Hypothalamus (tissue), 51 donors: ENCODE measurements at places on chromosomes 12 and 14.

- DNase-seq: no peak
These were observed 5.9 kb downstream of the CIPC start for GRCh38 chr14:77103951-77104350.

GRCh38 chr14:76261371-76261811, 109.7 kb downstream of the GPATCH2L start:
- no peak for DNase-seq

DNA sequence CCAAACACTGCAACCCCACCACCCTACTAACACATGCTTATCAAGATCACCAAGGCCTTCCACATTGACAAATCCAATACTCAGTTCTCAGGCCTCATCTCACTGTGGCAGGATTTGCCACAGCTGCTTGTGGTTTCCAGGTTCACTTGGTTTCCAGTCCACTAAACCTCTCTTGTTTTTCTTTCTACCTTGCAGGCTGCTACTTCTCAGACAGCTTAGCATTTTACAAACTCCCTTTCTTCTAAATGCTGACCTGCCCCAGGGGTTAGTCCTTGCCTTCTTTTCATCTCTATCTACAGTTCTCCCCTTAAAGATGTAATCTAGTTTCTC, 84.1 kb downstream of the BCAT1 start:
- no peak for DNase-seq

- DNase-seq: no peak
These were observed 2.0 kb upstream of the TBX5 start for GRCh38 chr12:114407842-114408411.

DNA sequence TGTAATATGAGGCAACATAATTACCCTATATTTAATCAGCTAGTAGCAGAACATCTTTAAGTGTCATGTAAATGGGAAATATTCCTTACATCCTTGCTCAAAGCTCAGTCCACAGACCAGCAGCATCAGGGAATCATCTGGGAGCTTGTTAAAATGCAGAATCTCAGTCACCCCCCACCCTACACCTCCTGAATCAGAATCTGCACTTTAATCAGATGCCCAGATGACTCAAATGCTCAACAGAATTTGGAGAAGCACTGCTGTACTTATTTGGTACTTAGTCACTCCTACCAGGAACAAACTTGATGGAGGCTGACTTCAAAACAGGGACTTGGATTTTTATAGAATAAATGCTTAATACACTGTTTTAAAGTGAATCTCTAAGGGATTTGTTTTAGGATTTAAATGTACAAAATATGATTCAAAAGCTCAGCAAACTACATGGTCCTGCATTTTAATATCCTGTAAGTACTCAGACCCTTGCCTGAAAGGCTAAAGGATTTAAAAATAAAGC, 96.5 kb downstream of the ARMH4 start:
- DNase-seq: no peak

DNA sequence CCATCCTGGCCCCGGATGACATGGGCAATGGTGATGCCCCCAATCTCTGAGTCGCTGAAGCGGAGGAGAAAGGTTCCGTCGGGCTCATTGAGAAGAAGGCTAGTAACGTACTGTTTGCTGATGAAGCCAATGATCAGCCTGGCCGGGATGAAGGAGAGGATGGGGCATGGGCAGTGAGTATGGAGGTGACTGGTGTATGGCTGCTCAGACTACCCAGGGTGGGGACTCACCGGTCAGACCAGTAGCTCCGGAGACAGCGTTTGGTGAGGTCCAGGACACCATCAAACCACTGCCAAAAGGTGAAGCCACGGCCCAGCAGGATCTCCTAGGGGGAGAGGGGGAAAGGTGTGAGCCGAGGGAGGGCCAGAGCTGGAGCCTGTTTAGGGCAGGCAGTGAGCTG, 10.9 kb downstream of the NAB2 start:
- no peak for DNase-seq

DNA sequence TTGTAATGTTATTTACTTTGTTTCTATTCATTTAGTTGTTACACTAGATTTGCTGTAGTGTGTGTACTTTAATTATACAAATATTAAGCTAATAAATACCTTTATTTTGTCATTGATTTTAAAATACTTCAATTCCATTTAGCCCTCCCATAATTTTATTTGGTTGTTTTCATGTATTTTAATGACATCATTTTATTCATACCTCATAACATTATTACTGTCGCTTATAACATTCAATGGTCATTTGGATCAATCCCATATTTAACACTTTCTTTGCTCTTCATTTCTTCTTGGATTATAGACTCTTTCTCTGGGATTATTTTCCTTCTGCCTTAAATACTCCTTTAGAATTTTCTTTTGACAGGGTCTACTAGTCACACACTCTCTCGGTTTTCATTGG, 86.6 kb upstream of the CAND1 start:
- no peak for DNase-seq

DNA sequence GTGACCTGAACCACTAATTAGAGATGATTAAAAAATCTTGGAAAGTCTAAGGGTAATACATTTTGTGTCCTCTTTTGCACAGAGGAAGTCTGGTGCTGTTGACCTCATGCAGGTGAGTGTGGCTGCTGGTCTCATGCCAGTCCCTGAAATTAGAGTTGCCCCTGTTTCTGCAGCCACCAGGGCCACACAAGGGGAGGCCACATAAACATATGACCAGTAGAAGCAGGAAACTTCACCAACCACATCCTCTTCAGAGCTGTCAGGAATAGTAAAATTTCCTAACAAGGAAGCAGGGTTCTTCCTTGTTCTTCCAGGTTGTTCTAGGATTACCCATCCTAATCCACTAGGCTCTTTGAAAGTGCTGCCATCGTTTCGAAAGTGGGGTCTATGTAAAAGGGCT, 28.3 kb downstream of the PSMA6 start:
- DNase-seq: no peak

DNA sequence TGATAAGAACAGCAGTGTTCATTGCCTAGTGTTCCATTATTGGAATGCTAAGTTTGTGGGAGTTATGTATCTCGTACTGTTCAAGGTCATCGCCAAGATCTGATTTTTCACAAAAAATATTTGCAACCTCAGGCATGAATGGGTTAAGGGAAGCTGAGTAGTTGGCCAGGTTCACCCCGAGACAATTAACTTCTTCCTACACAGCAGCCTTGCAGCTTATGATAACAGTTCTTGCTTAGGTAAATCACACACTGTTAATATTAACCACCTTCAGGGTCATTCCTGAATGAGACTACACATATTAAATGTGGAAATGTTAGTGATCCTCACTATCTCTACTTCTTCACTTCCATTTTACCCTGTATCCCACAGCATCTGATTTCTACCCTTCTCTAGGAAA, 18.0 kb downstream of the FKBP11 start:
- DNase-seq: no peak

DNA sequence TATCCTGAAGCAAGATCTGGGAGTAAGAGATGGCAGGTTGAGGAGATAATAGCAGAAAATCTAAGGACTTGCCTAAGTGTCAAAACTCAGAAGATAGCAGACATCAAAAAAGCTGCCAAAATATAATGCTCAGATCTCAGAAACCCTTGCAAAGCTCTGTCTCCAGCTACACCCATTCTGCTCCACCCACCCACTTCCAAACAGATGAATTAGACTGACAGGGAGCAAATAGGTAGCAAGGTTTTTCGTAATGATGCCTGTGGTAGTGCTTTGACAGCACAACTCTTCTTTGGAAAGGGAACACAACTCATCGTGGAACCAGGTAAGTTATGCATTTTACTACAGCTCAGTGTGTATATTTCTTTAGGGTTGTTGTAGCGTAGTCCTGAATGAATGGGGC, 132.6 kb downstream of the DAD1 start:
- no peak for DNase-seq

DNA sequence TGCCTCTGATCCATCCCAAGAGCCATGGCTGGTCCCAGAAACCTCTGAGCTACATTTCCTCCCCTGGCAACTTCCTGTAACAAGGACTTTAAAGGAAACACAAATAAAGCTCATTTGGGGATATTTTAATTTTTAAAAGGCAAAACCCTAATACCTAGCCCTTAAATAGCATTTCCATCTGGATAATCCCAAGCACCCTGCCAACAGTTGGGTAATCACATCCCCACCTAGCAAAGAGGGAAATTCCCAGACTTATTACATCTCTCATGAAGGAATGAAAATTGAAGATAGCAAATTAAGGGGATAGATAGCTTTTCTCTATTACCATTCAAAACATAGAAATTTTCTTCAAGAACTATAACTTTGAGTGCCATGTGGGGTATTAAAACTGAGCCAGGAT, 213.7 kb upstream of the BMP4 start:
- no peak for DNase-seq

DNA sequence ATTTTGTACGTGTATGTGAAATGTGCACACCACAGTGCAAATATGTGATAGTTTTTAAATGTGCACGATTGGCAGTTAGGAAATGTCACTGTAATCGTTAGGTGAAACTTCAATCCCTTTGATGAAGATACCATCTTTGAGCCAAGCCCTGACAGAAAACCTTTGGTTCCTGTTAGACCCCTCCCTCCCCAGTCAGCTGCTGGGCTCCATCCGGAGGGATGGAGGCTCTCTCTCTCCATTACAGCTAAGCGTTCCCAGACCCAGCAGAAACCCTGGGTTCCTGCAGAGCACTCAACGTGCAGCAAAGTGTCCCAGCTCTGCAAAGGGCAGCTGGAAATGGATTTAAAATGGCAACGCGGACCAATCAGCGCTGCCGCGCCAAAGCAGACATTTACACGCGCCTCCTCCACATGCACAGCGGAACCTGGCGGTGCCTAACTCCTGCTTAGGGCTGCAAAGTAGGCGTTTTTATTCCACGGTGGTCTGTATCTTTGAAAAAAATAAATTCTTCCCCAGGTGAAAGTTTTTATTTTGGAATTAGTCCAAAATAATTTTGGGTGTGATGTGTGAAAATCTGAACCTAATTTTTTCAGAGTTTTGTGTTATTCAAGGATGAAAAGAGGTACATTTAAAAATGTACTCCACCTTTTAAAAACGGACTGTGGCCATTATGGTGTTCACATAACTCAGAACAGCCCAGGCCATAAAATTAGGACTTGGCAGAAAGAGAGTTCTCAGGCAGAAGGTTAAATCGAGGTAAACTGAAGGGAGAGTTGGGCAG, 1.4 kb upstream of the HMGA2 start:
- DNase-seq: no peak

GRCh38 chr14:66401449-66402095, 84.6 kb upstream of the CCDC196 start:
- no peak for DNase-seq

GRCh38 chr14:51651388-51652167, at the start of gene FRMD6:
Gene FRMD6 (plus strand): TSS chr14:51651910. CDS start chr14:51689837, 37,927 bp downstream.
- DNase-seq: peak; percentile 86

- DNase-seq: no peak
These were observed 98.1 kb upstream of the TMPO start for GRCh38 chr12:98417266-98417665.

DNA sequence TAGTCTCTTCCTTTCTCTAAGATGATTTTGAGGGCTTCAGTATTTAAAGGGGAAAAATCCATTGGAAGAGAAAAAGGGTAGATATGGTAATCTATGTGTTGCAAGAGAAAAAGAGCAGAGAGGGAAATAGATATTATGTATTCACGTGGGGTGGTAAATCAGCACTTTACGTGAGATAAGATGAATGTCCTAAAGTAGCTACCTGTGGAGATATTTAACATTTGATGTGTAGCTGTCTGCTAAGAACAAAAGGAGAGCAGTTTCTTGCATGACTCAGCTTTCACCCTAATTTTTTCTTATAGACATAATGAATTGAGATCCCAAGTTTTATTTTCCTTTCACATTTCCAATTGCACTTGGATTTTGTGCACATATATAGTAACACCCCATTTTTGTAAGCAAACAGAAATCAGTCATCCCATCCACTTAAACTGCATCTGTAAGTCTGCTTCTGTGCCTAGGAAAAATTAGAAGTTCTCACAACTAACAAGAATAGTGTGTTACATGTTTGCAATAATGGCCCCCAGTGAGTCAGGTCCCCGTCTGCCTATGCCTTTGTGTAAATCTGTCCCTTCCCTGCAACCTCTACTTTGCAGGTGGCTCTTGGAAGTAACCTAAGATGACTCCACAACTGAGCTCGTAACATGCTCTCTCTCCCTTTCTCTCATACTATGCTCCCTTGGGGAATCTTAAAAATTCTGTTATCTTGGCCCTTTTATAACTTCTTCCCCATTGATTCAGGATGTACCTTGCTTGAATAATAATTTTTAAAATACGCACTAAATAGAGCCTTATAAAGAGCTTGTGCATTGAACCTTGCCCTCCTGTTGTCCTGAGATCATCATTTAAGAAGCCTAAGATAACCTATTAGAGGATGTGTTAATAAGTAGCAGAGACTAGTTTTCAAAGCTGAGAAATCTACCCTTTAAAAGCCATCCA, 3.7 kb downstream of the TMTC3 start:
- no peak for DNase-seq

GRCh38 chr12:132356691-132357622, 27.6 kb upstream of the GALNT9 start:
- no peak for DNase-seq

- no peak for DNase-seq
These were observed 225.2 kb downstream of the CCER1 start for GRCh38 chr12:90729736-90730135.

DNA sequence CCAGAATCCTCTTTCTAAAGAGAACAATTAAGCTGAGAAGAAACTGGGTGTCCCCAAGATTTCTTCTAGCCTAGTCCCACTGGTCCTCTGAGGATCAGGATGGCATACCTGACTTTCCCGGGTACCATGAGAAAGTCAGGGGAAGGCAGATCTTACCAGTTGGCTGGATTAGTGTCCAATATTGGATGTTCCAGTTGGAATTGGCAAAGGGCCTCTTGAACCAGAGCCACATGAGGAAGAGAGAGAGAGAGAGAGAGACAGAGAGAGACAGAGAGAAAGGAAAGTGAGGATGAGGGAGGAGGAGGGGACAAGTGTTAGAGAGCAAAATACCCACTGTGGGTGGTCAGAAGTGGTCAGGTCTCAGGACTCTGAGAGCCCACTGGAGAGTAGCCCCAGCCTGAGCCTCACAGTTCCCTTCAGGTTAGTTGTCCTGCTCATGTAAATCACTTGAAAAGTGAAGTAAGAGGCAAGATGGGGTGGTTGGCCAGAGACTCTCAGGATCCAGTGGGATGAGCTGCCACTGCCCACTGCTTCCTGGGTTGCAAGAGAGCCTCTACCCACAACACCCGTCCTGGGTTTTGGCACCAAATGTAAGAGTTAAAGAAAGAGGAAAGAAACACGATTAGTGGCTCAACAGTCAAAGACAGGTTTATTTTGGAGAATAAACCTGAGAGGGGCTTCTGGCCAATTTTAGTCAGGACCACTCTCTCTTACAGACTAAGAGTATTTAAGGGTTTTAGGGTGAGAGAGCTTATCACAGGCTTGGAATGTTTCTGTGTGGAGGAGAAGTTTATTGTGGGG, 28.4 kb upstream of the A2M start:
- no peak for DNase-seq

- DNase-seq: no peak
These were observed 13.7 kb upstream of the NTN4 start for GRCh38 chr12:95804291-95804690.

DNA sequence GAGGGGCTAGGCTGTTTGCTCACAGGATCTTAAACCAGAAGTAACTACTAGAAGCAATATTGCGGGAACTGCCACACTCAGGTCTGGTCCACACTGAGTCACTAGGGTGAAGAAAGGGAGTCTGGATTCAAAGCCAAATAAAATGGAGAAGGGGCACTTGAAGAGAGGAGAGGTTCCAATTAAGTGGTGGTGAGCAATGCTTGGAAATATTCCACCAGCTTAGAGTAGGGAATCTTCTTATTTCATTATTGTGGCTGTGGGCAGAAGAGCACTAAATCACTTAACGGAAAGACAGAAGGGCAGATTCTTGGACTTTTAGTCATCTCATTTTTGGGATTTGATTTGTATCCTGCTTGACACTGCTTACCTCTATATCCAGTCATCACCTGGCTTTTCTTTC, 48.6 kb upstream of the PPP1R12A start:
- DNase-seq: no peak

GRCh38 chr12:18782827-18783226, 44.9 kb downstream of the CAPZA3 start:
- no peak for DNase-seq
